GM23248 (cell line): ENCODE measurements at places on chromosomes 1 and 21. TPM values are rescaled to one million over a fixed set of nuclear protein-coding genes. Genes with fewer than 3 reads are reported as not detected.
A peak's percentile ranks its signal among the peaks of the same experiment; 100 is the strongest.

The FBXO2 gene
- 0.32 and 0.54 TPM in 2 replicates for polyA plus RNA-seq

- H3K36me3 ChIP-seq = no peaks in the 10 kb centered on the region
- H3K4me3 ChIP-seq = no peak overlapping the region
- H3K27me3 ChIP-seq = no peaks in the 10 kb centered on the region
- no peak for DNase-seq
- H3K27ac ChIP-seq = no peak overlapping the region
- H3K4me1 ChIP-seq = peaks cover 7% of the 10 kb centered on the region; the same call in 1 of the 2 replicates
Measured at GRCh38 chr21:45379171-45379900, 25.6 kb upstream of the COL18A1 start.

The ARV1 gene
- polyA plus RNA-seq = 26.2 and 27.5 TPM in 2 replicates

DNA sequence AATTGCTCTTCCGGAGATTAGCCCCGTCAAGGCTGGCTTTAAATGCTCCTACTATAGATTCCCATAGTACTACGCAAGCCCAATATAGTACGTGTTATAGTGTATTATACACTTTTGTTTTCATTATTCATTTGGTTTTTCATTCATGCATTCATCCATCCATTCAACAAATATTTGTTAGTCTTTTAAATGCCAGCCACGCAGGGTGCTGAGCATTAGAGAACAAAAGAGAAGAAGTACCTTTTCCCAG is 513 bp upstream of the RAB3GAP2 start:
- H3K27ac ChIP-seq = peak overlapping the region; percentile 91
- H3K27me3 ChIP-seq = no peaks in the 10 kb centered on the region
- peaks cover 8% of the 10 kb centered on the region; the same call in 1 of the 2 replicates for H3K36me3 ChIP-seq
- H3K4me1 ChIP-seq = peaks cover 30% of the 10 kb centered on the region
- peak overlapping the region; percentile 89 for H3K4me3 ChIP-seq

DNA sequence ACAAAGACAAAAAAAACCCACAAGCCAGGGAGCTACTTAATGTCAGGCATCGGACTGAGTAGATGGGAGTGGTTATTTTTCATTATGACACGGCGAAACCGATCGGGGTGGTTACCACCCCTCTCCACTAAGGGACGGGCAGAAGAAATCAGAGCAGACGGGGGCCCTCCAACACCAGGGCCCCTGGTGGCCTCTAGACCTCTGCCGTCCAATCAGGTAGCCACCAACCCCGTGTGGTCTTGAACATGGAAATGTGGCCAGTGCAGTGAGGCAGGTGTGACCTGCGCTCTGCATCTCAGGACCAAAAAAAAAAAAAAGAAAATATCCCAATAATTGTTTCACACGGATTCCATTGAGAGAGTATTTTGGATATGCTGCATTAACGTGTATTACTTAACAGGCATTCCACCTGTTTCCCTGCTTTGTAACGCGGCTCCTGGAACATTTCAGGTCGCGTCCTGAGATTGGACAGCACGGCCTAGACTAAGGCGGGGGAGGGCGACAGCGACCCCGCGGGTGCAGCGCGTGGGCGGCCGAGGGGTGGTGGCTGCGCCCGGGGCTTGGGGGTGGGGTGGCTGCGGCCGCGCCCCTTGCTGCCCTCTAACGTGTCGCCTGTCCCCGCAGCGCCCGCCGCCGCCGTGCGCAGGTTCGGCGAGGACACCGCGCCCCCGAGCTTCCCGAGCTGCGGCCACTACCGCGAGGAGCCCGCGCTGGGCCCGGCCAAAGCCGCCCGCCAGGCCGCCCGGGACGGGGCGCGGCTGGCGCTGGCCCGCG is 48.3 kb downstream of the SIM2 start:
- peak overlapping the region; percentile 55 for H3K4me3 ChIP-seq
- H3K4me1 ChIP-seq = no peaks in the 10 kb centered on the region
- H3K36me3 ChIP-seq = no peaks in the 10 kb centered on the region
- no peak overlapping the region for H3K27ac ChIP-seq
- H3K27me3 ChIP-seq = no peaks in the 10 kb centered on the region

The SPRR2A gene
- polyA plus RNA-seq = not detected in 2 replicates

GRCh38 chr21:45806042-45806441 is 162.5 kb downstream of the PCBP3 start:
- H3K27ac ChIP-seq = no peak overlapping the region
- H3K4me3 ChIP-seq = no peak overlapping the region
- no peaks in the 10 kb centered on the region for H3K27me3 ChIP-seq
- H3K36me3 ChIP-seq = no peaks in the 10 kb centered on the region
- H3K4me1 ChIP-seq = no peaks in the 10 kb centered on the region
- no peak for DNase-seq

- no peaks in the 10 kb centered on the region for H3K36me3 ChIP-seq
- H3K4me3 ChIP-seq = no peak overlapping the region
- no peak overlapping the region for H3K27ac ChIP-seq
- H3K4me1 ChIP-seq = 0 out of 2 replicates have a peak, but pooled peaks cover 4% of the 10 kb centered on the region
- H3K27me3 ChIP-seq = no peaks in the 10 kb centered on the region
Measured at GRCh38 chr1:62355095-62355494, 35.9 kb upstream of the KANK4 start.

The HHIPL2 gene
- polyA plus RNA-seq = 0.71 and 1.3 TPM in 2 replicates
